Activated T-helper 1 cell treated with anti-CD3 and anti-CD28 coated beads, Interleukin-2, amount 50 U/mL, for 16 hours (primary cell): ENCODE measurements at places on chromosomes 12 and 14.

DNA sequence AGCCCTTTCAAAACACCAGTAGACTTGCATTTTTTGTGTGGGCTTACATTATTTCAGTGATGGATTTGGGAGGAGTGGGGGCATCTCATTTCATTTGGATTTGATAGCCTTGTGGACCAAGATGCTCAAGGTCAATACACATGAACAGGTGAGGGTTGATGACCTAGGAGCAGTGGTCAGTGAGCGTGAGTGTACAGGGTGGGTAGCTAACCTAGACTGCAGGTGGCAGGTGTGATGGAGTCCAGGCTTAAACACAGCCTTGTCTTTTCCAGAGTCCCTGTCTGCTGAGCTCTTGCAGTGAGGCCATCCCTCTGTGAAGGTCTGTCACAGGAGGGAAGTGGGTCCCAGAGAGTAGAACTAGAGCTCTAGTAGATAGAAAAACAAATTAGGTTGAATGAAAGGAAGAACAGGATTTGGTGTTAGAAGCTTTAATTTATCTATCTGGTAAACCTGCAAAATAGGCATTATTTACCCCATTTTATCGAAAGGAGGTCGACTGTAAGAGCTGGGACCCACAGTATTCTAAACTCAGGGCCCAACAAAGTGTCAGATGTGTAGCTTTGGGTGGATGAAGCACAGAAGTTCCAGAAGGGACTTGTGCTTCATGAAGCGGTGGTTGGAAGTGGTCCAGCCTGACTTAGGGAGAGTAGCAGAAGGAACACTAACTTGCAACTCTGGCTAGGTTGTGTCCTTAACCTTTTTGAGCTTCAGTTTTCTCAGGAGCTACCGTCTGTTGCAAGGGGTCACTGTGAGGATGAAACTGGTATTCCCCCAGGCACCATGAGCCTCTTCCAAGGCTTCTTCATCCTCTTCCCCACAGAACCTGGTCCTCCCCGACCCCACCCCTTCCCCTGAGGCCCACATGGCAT is 18.2 kb downstream of the RPS6KL1 start:
- DNase-seq = no peak

- DNase-seq = no peak
Measured at GRCh38 chr12:25884024-25884919, 74.2 kb upstream of the RASSF8 start.

DNA sequence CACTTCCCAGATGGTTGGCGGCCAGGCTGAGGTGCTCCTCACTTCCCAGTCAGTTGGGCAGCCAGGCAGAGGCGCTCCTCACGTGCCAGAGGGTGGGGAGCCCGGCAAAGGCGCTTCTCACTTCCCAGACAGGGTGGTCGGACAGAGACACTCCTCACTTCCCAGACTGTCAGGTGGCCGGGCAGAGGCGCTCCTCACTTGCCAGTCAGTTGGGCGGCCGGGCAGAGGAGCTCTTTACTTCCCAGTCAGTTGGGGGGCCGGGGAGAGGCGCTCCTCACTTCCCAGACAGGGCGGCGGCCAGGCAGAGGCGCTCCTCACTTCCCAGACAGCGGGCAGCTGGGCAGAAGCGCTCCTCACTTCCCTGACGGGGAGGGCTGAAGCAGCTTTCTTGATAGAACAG is 143.0 kb upstream of the ARID2 start:
- DNase-seq = no peak

DNA sequence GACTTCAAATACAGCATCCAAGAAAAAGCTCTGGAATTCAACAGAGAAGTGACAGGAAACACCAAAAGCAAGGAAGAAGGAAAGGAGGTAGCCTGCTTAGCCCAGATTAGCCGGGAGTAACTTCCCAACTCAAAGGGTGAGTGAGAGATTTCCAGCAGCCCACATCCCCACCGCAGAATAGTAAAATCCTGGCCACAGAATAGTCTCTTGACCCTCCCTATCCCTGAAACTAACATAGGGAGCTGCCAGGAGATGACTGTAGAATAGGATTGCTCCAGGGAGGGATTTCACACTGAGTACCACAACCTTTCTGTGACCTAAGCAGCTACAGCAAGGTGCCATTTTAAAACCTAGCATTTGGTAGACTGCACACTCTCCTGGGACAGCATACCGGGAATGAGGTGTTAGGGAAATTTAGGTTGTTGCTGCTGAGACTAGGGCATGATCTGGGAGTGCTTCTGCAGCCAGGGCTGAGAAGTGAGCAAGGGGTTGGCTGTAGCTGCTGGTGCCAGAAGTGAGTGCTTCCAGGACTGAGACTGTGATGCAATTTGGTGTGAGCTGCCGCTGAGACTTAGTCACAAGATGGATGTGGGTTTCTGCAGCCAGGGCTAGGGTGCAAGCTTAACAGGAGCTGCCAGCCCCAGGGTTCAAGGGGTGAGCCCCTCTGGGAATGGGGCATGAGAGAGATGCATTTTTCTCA is 66.0 kb downstream of the TMTC3 start:
- DNase-seq = no peak

GRCh38 chr14:24285351-24285750 is 14.0 kb upstream of the RABGGTA start:
- DNase-seq = no peak

DNA sequence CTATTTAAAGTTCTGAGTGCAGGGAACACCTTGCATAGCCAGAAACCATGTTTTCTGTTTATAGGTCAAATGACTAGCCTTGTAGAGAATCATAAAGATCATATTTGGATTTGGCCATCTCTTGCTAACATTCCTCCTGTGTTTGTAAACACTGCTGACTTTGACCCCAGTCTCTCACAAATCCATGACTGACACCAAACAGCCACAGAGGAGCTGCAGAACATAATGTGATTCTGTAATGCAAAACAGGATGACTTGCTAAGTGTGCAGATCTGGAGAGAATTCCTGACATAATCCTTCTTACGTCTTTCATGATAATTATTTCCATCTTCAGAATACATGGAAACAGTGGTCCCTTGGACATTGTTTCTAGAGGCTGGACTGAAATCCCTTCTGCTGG is 211.8 kb downstream of the BMP4 start:
- DNase-seq = no peak

GRCh38 chr12:69254046-69254445 is 14.7 kb downstream of the CPSF6 start:
- DNase-seq = no peak

GRCh38 chr12:96183734-96184370 is 10.3 kb upstream of the ELK3 start:
- no peak for DNase-seq

- DNase-seq = no peak
Measured at GRCh38 chr12:115478505-115478904, 794.5 kb upstream of the TBX3 start.

DNA sequence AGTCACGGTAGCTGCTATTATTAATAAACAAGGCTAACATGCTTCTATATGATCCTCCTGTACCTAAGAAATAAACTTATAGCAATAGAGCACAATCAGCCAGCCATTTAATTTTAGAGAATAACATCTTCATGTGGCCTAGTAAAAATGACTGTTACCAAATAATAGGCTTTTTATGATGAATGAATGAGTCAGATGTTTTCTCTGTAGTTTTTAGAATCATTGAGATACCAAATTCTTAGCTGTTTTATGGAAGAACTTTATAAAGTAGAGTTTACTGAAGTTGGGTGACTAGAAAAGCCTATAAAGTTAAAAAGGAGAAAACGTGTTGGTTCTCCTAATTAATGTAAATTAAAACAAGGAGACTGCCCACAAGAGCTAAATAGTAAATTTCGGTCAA is 40.7 kb downstream of the WNK1 start:
- no peak for DNase-seq

GRCh38 chr14:90408713-90409112 is 11.9 kb downstream of the CALM1 start:
- no peak for DNase-seq

DNA sequence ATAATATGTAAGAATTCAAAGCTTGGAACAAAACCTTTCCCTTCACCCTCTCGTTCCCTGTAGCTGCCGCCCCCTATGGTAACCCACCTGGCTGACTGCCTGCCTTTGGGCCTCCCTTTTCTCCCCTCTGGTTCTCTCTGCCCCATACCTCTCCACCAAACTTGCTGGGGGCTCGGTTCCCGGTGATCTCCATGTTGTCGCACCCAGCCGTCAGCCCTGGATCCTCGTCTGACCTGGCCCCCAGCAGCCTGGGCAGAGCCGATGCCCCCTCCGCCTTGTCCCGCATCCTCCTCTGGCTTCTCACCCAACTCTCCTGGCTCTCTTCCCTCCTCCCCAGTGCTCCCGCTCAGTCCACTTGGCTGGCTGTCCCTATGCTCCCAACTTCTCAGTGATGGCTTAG is 4.5 kb downstream of the CYP46A1 start:
- no peak for DNase-seq

DNA sequence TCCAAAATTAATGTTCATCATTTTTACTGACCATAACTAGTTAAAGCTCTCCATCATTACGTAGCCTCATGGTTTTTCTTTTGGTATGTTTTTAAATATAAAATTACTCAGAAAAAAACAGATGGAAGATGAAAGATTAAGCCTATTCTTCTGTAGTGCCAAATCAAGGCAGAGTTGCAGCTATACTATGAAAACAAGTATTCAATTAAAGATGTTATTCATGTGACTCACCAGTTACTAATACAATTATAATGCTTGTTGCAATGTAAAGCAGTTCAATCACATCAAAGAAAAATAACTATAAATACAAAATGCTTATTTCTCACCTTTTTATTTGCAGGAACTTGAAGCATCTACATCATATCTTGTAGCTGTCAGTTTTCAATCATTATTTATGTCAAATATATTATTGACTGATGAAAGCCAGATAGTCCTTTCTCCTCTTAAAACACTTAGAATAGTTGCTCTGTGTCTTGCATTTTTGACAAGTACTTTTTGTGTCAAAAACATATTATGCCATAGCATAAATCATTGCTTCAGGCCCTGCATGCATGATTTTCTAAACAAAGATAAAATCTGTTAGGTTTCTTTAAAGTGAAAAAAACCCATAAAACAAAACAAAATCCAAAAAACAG is 36.0 kb upstream of the TRHDE start:
- DNase-seq = no peak

DNA sequence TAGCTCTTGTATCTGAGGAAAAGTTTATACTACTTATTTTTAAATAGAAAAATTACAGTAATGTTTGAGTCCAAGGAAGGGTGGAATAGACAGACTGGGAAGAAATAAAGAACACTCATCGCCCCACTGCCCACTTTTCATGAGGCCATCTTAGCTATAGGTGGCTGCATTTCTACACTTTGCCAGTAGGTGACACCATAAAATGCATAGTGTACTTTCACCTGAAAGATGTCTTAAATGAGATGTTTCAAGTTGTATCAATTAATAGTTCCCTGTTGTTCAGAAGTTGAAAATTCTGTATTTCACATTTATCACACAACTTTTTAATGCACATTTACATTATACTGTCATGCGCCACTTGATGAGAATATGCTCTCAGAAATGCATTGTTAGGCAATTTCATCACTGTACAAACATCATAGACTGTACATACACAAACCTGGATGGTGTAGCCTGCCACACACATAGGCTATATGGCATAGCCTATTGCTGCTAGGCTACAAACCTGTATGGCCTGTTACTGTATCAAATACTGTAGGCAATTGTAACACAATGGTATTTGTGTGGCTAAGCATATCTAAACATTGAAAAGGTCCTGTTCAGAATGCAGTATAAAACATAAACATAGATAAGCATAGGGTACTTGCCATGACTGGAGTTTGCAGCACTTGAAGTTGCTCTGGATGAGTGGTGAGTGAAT is 27.6 kb downstream of the PMCH start:
- DNase-seq = no peak

GRCh38 chr12:75853626-75854025 is 177.9 kb downstream of the PHLDA1 start:
- DNase-seq = no peak

DNA sequence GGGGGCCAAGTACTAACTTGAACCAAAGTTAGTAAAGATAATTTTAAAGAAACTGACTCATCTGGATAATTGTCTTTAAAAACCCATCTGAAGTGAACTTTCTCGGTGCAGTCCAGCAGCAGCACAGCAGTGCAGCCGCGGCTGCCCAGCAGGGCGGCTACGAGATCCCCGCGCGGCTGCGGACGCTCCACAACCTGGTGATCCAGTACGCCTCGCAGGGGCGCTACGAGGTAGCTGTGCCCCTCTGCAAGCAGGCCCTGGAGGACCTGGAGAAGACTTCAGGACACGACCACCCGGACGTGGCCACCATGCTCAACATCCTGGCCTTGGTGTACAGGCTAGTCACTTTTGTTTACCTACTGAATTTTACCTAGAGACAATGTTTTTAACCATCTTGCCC is 33.6 kb downstream of the KLC1 start:
- DNase-seq = no peak

DNA sequence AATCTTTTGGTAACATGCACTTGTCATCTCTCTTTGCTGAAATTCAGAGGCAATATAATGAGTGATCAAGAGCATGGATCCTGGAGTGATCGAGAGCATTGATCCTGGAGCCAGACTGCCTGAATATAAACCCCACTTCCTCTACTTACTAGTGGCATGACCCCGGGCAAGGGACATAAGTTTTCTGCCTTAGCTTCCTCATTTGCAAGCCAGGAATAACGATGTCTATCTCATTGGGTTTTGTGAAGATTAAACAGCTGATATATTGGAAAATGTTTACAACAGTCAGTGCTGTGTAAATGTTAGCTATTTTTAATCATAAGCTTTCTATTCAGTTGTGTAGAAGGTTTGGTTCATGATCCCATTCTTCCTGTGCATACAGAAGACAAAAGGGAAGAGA is 2.4 kb upstream of the CSRNP2 start:
- no peak for DNase-seq

- DNase-seq = no peak
Measured at GRCh38 chr12:46107591-46107990, 117.2 kb upstream of the SCAF11 start.

GRCh38 chr12:49794021-49794420 is 34.2 kb downstream of the NCKAP5L start:
- DNase-seq = no peak

DNA sequence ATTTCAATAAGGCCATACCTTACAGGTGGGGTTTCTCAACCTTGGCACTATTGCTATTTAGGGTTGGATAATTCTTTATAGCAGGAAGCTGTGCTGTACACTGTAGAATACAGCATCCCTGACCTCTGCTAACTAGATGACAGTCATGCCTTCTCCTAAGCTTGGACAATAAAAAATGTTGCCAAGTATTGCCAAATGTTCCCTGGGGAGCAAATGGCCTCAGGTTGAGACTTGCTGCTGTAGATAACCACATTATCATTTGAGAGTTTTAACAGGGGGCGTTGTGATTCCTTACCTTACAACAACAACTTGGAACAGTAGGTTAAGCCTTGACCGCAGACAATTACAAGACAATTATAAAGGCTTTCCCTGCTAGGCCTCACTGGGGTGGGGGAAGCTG is 1073.6 kb upstream of the TMEM132C start:
- no peak for DNase-seq

DNA sequence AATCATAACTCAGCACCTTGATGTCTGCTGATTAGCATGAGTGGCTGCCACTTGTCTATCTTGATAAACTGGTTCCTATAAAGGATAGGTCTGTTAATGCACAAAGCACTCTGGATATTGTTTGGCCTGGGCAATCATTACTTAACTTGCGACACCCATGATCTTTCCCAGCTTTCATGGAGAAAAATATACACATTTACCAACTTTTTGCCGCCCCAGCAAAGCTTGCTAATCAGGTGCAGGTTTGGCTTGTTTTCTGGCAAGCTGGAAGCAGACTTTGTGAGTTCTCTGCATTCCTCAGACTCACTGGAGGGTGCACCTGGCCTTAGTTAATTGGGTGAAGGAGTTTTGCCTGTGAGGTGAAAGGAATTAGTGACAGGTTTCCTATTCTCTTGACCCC is 1126.4 kb upstream of the FLRT2 start:
- DNase-seq = no peak
